Stimulated activated CD8-positive, alpha-beta memory T cell treated with anti-CD3 and anti-CD28 coated beads, Interleukin-15, amount 100 ng/mL, for 24 hours (primary cell): ENCODE measurements at places on chromosomes 16 and 17.

DNA sequence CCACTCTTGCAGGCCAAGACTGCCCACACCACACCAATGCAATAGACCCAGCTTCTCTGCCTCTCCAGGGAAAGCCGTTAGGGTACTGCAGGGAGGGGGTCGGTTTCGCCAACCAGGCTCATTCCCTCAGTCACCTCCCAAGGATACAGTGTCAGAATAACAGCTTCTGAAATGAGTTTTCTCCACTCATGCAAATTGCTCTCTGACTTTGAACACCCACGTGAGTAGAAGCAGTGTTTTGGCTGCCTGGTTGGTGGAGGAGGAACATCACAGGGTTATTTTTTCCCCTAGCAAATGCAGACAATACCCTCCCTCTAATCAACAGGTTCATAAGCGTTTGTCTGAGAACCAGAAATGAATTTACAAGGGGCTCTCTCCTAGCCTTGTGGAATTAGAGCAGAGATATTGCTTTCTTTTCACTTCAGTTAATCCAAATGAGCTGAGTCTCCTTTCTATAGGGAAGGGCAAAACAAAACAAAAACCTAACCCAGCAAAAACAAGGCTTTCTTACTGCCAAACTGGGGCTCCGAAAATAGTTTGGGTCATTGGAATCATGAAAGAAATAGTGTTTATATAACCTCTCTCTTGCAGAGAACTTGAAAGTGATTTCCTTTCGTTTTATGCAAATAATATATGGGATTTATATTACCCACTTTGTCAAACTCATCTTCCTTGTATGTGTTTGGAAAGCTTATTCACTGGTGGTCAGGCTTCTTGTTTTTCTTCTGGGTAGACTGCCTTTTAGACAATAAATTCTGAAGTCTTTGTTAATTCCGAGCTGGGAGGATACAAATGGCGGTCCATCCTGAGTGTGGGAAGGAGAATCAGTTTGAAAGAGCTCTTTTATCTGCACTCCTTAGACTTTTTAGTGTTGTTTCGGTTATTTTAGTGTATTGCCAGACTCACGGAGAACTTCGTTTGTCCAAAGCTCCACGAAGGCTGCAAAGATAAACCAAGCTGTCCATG is 229.9 kb downstream of the MSI2 start:
- DNase-seq = no peak

DNA sequence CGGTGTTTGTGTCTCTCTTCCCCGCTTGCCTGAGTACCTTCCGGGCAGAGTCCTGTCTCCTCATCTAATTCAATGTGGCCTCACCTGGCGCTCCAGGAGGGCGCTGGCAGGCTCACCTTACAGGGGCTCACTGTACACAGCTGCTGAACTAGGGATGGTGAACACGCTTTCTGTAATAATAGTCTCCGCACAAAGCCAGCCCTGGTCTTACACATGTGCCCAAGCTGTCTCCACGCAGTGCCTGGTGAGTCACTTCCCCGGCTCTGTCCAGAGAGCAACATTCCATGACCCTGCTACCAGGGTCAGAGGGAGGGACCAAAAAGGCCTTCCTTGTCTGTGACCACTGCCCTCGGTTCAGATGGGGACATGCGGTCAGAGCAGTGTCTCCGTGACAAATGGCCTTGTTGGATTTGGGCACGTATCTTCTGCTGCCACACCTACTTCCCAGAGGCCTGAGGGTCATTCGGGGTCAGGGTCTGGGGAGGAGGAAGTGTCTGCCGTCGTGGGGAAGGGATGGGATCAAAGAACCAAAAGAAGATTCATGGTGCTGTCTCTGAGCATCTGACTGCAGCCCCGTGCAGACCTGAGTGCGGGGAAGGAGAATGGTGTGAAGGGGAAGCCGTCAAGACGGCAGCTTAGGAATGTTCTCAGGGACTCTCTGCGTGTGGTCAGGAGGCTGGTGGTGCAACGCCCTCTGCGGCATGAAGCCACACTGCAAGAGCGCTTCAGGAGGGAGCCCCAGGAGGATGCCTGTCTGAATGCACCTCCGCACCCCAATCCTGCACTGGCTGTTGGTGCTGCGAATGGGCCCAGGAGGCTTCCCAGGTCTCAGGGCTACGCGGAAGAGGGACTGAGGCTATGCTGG is 68.8 kb downstream of the IL21R start:
- no peak for DNase-seq

GRCh38 chr17:14745541-14745940 is 444.7 kb downstream of the HS3ST3B1 start:
- no peak for DNase-seq

DNA sequence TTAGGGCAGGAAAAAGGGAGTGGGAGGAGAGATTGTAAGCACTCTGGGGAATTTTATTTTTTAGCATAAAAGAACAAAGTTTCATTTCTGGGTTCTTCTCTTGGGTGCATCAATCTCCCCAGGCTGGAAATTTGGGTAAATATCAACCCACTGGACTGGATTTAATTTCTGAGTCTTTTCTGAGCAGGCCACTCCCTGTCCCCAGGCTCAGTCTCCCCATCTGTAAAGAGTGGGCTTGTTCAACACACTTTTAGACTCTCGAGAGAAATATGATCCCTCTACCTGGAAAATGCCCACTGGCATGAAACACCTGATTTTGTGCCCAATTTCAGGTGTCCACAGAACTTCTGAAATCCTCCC is 617 bp upstream of the VTN start:
- no peak for DNase-seq
